Pancreas (tissue), 10 donors: ENCODE measurements at places on chromosomes 7 and 10. TPM values are rescaled to one million over a fixed set of nuclear protein-coding genes. Genes with fewer than 3 reads are reported as not detected.

GRCh38 chr10:7432884-7433726 is 22.3 kb upstream of the SFMBT2 start:
- DNase-seq, result no peak

AOC1 gene
- 0.30 TPM for polyA plus RNA-seq

IQUB gene
- polyA plus RNA-seq, result 0.15 TPM

GRCh38 chr10:52551046-52551445 is 221.5 kb downstream of the MBL2 start:
- DNase-seq, result no peak

LRWD1 gene
- 12.3 TPM for polyA plus RNA-seq

NPFFR1 gene
- polyA plus RNA-seq, result not detected

- DNase-seq, result no peak
Measured at GRCh38 chr7:157362729-157363128, 25.9 kb downstream of the DNAJB6 start.

CTAGE8 gene
- 1.8 TPM for polyA plus RNA-seq

GRCh38 chr10:129078746-129079145 is 388.3 kb upstream of the MGMT start:
- DNase-seq, result no peak

DNA sequence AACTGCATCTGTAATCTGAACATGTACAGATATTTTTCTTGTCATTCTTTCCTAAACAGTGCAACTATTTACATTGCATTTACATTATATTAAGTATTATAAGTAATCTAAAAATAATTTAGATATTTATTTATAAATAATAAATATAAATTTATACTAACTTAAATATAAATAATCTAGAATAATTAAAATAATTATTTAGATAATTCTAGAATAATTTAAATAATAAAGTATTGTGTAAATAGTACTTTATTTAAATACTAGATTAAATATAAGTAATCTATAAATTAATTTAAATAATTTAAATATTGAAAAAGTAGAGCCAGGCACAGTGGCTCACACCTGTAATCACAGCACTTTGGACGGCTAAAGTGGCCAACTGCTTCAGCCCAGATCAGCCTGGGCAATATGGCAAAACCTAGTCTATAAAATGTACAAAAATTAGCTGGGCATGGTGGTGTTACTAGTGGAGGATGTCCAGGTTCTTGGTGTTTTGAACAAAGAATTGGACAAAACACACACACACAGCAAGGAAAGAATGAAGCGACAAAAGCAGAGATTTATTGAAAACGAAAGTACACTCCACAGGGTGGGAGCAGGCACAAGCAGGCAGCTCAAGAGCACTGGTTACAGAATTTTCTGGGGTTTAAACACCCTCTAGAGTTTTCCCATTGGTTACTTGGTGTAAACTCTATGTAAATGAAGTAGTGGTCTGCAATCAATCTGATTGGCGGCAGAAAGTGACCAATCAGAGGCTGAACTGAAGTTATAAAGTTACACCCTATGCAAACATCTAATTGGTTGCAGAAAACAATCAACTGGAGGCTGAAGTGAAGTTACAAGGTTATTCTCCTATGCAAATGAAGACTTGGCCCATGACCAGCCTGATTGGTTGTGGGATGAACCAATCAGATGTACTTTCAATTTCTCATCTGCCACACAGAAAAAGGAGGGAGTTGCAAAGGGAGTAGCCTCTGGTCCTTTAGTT is 100.2 kb upstream of the SP4 start:
- no peak for DNase-seq

TRRAP gene
- 11.9 TPM for polyA plus RNA-seq

EBLN1 gene
- polyA plus RNA-seq, result not detected

FAM171A1 gene
- 12.4 TPM for polyA plus RNA-seq

GRCh38 chr7:107924841-107925504 is 34.0 kb downstream of the DLD start:
- no peak for DNase-seq

PGAM2 gene
- polyA plus RNA-seq, result 3.3 TPM

DNA sequence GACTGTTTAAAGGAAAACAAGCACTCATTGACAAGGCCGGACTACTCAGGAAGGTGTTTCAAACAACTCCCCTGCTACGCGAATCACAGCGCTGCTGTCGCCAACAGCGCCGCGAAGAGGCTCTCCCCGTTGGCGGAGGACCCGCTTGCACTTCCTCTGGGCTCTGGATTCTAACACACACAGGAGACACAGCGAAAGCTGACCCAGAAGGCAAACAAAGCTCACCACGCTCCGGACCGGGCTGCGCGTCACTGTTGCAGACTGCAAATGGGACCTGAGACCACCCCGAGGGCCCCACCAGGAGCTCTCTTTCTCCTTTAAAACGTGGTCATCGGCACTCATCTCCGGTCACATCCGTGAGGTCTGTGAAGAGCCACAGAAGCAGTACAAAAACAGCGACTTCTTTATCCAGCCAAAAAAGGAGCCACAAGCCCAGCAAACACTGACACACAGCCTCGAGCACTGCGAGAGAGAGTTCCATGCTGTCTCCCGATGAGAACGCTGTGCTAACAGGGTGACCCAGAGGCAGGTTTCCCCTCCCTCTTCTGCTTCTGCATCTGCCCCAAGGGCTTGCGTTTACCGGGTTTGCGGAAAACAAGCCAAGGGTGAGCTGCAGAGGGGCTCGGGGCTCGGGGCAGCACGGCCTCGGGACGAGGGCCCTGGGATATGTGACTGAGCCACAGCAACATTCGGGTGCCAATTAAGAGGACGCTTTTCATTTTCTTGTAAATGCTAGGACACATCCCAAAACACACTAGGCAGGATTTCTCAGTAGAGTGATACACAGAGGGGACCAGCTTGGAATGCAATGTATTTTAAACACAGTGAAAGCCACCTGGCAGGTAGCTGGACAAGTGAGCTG is 41.3 kb downstream of the AMZ1 start:
- DNase-seq, result no peak

PTF1A gene
- 16.8 TPM for polyA plus RNA-seq

DNA sequence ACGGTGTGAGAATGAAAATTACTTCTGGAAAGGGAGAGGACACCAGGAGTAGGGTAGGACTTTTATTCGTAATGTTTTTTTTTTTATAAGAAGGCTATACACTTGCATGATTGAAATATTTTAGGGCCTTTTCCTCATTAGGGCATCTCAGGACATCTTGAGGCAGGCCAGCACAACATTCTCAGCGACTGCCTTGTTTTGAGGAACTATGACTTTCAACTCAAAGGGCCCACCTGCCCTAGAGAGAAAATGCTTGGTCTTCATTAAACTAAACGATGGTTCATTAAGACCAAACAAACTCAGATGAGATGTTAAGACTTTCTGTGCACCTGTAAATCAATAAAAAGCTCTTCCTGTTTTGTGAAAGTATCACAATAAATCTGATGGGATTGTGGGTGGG is 11.3 kb downstream of the NOD1 start:
- DNase-seq, result no peak

DNA sequence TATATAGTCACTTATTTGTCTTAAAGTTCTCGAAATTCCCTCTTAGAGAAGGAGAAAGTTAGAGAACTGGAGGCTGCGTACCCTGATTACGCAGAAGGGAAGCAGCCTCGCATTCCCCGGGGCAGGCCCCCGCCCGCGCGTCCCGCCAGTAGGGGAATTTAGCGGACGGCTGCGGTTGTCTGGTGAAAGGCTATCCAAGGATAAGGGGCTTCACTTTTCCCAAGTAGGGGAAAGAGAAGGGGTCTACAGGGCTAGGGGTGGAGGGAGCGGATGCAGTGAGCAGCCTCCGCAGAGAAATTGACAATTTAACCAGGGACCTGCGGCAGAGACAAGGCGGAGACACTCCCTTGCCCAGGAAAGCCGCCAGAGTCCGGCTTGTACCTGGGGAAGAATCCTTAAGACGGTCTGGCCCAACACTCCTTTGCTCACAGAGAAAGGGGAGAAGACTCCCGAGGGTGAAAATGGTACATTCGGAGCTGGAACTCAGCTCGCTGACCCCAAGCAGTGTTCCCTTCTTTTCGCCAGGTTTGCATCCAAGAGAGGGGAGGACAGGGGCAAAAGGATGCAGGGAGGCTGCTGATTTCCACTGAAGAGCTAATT is 994 bp upstream of the MAGI2 start:
- no peak for DNase-seq

- no peak for DNase-seq
Measured at GRCh38 chr10:6498771-6499170, 81.3 kb downstream of the PRKCQ start.

DNA sequence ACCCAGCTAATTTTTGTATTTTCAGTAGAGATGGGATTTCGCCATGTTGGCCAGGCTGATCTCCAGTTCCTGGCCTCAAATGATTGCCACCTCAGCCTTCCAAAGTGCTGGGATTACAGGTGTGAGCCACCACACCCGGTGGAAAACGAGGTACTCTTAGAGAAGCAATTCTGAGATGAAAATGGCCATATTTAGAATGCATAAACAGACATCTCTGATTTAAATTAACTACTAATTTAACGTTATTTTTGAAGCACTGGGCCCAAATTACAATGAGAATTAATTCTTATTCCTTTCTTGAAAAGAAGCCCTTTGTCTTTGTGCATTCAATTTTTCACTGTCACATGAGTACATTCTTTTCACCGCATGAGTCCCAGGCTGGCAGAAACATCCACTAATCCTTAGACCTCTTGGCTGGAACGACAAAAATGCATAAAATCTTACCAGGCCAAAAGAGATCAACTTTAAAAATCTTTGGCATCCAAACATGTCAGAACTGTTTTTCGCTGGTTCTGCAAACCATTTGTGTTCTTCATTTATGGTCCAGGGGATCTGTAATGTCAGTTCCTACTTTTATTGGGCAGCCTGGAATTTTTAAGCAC is 60.1 kb upstream of the CAPZA2 start:
- DNase-seq, result no peak

DNA sequence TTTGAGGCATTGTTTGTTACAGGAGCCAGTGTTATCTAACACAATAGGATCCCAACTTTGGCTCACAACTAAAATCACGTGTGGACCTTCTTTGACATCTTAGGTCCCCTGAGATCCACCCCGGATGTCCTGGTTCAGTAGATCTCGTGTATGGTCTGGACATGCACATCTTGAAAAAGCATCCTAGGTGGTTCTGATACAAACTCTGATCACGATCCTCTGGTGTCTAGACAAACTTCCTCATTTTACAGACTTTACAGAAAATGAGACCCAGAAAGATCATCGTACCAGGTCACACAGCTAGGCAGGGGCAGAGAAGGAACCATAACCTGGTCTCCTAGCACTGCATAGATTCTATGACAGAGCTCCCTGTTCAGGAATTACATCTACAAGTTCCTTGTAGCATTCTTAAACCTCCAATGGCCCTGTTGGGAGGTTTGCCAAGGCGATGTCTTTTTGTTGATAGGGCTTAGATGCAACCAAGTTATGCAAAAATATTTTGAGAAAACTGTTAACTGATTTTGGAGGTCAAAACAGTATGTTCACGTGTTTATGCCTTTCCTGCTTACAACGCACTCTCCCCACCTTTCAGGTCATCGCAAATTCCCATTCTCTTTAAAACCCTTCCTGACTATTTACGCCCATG is 30.8 kb upstream of the CHST15 start:
- no peak for DNase-seq

DNA sequence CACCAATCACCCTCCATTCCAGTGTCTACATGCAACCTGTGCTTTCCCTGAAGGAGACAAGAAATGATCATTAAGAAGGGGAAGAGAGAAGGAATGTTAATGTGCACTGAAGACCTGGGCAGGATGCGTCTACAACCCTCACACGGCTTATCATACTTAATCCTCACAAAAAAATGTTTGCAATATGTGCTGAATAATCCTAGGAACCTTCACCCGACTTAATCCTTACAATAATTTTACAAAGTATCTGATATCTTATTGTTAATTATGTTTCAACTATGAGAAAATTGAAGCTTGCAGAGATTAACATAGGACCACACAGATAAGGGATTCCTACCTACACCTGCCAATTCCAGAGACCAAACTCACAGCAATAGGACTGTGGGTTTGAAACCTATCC is 145.1 kb upstream of the NOBOX start:
- no peak for DNase-seq
